ENCODE measurements at places on chromosomes 1 and 21.

- peak; percentile 11 for DNase-seq
These were observed 155.4 kb downstream of the PGBD5 start for GRCh38 chr1:230270559-230271281.

DNA sequence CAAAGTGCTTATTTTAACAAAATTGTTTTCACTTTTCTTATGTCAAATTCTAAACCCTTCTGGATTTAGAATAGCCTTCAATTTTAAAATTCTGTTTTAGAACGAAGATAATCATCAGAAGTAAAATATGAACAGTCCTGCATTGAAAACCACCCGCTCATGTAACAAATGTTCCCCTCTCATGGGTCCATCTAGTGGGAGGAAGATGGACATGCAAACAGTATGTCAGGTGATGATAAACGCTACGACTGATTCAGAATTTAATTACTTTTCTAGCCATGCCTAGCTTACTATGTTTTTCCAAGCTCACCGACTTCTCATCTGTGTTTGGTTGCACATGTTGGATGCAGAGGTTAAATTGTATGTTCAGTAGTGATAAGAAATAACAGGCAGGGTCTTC lies 23.5 kb downstream of the SOD1 start:
- DNase-seq: no peak

DNA sequence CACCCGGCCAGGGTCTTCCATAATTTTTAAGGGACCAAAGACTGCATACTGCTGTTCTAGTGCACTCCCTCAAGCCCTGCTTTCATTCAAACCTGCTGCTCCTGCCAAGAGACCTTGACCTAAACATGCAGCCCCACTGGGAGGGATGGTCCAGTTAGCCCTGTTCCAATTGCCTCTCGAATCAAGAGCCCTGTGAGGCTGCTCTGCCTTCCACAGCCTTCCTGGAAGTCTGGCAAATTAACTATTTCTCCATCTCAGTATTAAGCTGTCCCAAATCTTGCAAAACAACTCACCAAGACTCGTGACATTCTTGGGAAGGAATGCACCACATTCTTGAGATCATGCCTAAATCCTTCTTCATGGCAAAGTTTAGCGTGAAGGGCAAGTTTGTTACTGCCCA lies 231.3 kb downstream of the C1orf94 start:
- no peak for DNase-seq

DNA sequence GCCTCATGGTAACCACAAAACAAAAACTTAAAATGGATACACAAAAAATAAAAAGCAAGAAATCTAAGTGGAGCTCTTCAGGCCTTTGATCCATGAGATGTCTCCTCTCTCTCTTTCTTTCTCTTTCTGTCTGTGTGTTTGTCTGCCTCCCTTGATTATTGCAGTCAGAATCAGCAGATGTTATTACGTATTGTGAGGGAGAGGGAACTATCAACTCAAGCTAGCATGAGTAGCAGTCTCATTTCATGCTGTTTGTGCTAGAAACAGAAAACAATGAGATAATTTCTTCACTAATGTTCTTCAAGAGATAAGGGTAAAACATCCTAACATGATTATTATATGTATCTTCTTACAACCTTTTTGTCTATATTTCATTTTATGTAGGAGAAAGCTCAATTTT lies 103.7 kb upstream of the PDC start:
- no peak for DNase-seq

DNA sequence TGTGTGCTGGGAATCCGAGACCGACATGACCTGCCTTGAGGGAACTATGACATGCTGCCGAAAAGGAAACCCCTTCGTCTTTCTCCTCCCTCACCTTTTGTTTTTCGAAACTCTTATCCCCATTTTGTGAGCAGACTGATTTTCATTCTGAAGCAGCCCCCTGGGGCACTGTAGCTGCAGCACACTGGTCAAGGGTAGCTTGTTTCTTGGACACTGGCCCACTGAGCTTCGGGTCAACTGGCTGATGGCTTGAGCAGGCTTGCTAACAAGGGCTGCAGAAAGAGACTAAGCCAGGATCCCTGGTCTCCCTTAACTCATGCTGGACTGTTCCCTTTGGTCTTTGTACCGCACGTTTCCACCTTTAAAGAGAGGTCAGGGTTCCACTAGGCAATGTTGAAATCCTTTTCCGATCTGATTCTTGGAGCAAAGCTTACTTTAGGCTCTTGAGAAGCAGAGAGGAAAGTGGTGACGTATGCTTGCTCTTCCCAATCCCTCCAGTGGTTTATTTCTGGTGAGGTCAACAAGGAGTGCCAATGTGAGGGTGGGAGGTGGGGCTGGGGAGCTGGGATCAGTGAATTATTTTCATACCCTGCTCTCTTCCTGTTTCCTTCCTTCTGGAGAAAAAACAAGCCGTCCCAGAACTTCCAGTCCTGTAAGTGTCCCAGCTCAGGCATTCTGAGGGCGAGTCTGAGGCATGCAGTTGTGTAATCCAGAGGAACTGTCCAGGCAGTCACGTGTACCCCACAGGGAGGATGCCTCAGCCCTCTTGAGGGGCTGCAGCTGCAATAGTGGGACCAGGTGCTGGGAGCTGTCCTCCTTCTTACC lies 7.6 kb downstream of the CYP4B1 start:
- DNase-seq: no peak

DNA sequence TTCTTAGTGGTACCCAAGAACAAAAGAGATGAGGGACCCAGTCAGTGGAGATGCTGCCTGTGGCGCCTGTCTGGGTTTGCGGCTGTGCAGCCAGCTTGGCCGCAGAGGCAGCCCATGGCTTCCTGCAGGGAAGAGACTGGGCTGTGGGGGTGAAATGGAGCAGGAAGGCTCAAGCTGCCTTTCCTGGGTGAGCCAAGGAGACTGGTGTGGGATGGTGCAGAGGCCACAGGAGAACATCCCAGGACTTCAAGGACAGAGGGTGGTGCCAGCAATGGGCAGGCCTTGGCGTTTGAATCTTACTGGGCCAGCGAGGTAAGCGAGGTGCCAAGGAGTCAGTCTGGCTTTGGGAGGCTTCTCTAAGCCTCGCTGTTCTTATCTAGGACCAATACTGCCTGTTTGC lies 26.4 kb downstream of the KCNA10 start:
- no peak for DNase-seq

DNA sequence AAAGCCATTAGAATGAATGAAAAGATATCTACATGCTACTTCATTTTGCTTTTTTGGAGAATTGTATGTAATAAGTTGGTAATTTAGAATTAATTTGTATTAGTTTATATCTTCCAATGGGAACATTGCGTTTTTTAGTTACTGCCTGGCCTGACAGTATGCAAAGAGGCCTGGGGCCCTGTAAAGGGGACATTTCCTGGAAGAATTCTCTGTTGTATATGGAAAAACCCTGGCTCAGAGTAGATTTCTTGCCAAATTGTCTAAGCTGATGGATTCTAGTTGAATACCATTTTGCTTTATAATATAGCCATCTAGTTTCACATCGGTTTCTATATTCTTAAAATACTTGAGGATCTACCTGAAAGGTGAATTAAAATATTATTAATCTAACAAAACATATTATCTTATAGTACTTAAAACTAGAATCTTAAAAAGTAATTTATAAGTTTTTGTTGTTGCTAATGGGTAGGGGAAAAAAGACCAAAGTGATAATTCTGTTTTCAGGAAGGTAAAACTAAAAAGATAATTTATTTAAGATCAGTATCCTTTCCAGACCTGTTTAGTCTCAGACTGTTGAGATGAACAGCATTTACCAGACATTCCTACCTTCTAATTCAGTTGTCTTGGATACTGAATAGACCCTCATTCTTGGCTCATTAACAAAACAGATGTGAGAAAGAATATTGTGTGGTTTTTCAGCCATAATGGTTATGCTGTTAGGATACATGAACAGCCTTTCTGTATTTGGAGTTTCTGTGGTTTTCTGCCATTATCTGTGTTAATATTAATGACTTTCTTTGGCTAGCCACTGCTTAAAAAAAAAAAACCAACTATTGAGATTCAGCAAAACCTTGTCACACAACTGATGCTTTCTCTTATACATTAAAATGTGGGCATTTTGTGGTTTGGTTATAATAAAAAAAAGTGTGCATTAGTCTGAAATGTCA lies 4.8 kb downstream of the AGO3 start:
- no peak for DNase-seq

DNA sequence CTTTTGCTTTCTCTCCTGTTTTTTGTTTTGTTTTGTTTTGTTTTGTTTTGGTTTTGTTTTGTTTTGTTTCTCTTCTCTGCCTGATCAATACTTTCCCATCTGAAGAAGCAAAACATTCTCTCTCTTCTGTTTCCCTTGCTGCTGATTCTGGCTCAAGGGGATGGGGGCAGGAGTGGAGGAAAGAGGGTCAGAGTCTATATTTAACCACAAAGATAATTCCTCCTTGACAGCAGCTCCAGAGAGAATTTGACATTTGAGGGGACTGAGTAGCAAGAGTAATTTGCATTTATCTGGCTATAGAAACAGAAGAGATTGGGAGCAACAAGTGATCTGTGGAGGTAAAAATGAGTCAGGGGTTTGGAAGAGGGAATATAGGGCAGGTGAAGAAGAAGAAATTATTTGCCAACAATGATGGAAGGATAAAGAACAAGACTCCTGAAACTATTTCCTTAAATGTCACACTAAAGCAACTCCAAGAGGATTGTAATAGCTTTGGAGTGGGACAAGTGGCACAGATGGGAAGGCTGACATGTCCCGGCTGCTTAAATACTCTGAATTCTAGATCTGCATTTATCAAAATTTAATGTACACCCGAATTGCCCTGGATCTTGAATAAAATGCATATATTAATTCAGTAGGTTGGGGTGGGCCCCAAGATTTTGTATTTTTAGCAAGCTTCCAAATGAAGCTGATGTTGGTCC lies 349.3 kb upstream of the PLXNA2 start:
- no peak for DNase-seq

DNA sequence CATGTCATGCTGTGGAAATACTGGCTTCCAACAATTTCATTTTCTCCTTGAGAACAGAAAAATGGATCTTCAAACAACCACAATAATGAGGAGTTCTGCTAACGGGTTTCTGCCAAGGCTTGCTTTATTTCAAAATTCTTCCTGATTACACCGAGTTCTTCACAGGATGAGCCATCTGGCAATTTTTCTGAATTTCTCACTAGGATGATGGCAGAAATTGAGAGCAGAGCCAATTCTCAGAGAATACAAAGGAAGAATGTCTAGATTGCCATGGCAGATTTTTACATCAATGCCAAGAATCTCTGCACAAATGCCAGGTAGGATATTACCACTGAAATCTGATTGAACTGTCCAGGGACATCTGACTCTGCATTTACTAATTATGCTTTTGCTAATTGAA lies 619.0 kb upstream of the CHRM3 start:
- no peak for DNase-seq

- DNase-seq: no peak
These were observed 148.3 kb downstream of the PEX14 start for GRCh38 chr1:10622910-10623685.

DNA sequence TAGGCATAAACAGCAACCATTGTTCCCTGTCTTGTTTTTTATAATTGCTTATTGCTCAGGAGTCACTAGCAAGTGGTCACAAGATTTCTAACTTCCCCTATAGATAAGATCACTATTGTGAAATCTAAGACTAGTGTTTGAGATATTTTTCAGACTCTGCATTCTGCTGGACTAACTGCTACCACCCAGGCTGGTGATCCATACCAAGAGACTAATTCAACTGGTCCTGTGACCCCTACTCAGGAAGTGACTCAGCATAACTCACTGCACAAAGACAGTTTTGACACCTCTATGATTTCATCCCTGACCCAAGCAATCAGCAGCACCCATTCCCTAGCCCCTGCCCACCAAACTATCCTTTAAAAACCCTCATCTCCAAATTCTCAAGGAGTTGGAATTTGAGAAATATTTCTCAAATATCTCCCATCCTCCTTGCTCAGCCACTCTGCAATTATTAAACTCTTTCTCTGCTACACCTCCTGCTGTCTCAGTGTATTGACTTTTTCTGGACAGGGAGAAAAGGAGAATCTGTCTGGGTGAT lies 52.7 kb downstream of the TRIM33 start:
- DNase-seq: no peak

- no peak for DNase-seq
These were observed 27.3 kb downstream of the F11R start for GRCh38 chr1:160993544-160994193.

DNA sequence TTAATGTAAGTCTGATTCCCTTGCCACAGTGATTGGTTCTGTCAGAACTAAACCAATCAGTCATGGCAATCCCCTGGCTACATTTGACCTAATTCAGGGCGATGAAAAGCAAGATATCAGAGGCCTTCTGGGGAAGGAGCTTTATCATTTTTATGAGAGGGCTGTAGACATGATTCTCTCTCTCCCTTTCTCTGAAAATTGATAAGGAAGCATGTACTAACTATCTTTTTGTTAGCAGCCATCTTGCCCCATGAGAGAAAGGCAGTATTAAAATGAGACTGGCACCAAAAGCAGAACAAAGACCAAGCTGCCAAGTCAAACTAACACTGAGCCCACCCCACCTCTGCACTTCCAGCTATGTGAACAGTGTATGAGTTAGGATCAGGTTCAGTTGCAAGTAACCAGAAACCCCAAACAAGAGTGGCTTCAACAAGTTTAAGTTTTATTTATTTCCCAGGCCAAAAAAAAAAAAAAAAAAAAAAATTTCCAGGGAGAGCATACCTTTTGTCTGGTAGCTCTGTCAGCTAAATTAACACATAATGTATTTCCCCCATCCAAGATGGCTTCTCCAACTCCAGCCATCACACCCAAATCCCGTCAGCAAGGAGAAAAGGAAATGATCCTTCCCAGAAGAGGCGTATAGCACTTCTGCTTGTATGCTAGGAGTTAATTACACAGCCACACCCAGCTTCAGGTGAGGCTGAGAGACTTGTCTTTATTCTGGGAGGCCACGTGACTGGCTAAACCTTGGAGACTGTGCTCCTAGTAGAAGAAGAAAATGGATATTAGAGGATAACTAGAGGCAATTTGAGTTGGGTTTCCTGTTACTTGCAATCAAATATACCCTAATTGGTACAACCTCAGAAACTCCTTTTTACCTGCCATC lies 105.8 kb upstream of the RALGPS2 start:
- DNase-seq: no peak

DNA sequence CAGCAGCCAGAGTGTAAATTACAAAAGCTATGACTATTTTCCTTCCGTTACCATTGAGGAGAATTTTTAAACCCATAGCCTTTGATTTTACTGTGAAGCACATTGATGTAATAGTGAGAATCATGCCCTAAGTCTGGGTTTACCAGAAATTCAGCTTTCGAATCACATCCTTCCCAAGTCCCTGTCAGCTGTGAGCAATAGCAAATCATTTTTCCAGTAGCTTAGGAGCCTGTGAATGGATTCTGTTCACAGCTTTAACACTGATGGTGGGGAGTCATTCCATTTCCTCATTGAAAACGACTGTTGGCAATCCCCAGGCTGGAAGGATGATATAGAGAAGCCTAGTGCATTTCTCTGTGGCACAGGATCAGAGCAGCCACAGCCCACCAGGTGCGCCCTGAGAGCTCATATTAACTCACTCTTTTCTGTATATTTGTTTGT lies 82.2 kb upstream of the C1orf105 start:
- peak; percentile 40 for DNase-seq

All from stimulated activated CD4-positive, alpha-beta T cell treated with anti-CD3 and anti-CD28 coated beads, Interleukin-12 subunit alpha, Interleukin-12 subunit beta, amount 100 ng/mL, for 48 hours (primary cell).